ENCODE measurements at places on chromosomes 2 and 18. TPM values are rescaled to one million over a fixed set of nuclear protein-coding genes. Genes with fewer than 3 reads are reported as not detected.

DNA sequence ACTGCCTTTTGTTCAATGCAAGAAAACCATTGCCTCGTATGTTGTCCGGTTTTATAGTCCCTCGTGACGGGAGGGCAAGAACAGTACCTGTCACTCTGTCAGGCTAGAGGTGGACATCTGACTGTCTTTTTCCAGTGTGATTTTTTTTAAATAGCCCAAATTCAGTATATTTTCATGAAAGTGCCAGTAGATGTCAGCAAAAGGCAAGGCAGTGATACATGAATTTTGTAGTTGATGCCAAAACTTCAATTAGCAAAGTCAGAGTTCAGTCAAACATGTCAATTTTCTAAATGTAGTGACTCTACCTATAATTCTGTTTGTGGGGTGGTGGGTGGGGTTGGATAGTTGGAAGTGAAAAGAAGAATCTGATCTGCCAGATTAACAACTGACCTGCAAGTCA is 296.0 kb upstream of the MC4R start:
- no peak for DNase-seq

DNA sequence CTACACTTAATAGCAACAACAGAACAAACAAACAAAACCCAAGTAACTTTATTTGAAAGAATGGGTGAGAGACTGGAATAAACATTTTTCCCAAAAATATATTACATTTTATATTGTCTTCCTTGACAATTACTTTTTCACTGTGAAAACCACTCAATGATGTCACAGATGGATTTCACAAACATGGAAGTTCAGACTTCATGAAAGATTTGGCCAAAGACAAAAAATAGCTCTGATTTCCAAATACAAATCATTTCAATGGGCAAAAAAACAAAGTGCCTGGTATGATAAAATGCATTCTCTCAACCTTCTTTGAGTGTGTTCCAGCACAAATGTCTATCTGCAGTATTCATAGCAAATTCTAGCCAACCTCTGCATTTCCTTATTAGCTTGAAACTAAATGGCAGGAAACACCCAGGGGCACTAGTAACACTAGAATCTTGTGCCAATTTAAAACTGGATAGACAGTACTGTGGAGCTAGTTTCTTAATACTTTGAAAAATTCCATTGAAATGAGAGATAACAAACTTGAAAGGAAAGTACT is 28.5 kb upstream of the NAPG start:
- no peak for DNase-seq

DNA sequence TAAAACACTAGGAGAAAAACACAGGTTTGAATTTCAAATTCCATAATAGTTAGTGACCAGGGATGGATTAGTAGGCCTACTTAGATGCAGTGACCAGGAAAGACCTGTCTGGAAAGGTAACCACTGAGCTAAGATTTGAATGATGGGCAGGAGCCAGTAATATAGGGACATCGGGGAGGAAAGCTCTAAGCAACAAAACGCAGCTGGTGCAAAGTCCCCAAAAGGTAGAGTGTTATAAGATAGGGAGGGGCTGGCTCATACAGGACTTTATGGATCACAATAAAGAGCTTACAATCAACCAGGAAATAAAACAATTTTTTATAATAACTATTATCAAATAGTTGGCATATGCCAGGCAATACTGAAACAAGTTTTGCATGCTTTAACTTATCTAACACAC is 849.4 kb downstream of the LRRTM4 start:
- DNase-seq, result no peak

GRCh38 chr2:49154140-49154539 is at the start of gene FSHR:
TSS of gene FSHR (minus strand) at chr2:49154515. CDS start at chr2:49154417, 98 bp downstream.
- DNase-seq, result no peak

The RNF125 gene
- total RNA-seq, result 9.2 TPM

Data from lung (tissue), 17 donors.